Activated naive CD4-positive, alpha-beta T cell (primary cell): ENCODE measurements at places on chromosomes 1 and 21.

- DNase-seq = no peak
Observed at GRCh38 chr1:230518511-230518910, 92.4 kb upstream of the PGBD5 start.

DNA sequence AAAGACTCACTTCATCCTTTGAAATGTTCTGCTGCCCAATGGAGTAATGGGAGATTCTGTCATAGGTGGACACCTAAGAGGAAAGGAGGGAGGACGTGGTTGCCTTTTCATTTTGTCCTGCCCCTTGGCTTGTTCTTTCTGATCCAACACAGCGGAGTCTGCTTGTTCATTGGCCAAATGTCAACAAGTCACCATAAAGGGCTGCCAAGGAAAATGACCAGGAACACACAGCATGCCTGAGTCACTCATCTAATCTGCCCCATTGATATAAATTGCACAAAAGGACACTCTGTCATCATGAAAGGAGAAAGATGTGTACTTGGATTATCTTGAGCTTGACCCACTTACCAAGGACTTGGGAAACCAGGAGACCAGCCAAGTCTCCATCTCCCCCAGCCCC lies 422.9 kb downstream of the SETD4 start:
- DNase-seq = no peak

DNA sequence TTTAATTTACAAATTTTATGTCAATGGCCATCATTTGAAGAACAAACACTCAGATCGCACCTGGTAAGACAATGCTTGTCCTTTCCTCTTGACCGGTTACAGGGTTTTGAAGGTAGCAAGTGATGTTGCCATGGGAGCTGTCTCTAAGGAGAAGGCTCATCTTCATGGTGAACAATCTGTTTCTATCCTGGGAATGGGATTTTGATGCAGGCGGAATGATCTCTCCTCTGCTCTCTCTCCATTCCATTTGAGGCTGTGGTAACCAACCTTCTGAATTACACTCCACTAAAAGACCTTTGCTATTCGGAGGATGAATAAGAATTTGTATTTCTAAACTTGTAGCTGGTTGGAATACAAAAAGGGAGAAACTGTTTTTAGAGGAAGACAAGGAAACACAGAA lies 57.9 kb upstream of the SLC5A9 start:
- DNase-seq = no peak

- no peak for DNase-seq
Observed at GRCh38 chr1:43137445-43138052, 34.5 kb downstream of the EBNA1BP2 start.

DNA sequence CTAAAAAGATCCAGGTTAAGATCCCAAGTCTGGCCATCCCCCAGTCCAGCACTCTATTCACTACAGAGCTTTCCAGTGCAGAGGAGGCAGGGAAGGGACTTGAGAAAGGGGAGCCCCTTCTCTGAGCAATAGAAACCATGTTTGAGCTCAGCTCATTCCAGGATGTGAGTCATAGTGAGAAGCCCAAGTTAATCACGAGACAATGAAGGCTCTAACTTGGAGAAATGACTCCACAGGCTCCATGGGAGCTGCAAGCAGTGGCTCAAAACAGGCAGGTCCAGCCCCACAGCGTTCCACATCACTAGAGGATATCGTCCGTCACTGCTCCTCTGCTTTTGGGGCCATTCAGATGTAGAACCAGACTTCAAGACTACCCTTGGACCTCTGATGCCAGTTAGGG lies 59.1 kb downstream of the CAMK2N1 start:
- DNase-seq = no peak

DNA sequence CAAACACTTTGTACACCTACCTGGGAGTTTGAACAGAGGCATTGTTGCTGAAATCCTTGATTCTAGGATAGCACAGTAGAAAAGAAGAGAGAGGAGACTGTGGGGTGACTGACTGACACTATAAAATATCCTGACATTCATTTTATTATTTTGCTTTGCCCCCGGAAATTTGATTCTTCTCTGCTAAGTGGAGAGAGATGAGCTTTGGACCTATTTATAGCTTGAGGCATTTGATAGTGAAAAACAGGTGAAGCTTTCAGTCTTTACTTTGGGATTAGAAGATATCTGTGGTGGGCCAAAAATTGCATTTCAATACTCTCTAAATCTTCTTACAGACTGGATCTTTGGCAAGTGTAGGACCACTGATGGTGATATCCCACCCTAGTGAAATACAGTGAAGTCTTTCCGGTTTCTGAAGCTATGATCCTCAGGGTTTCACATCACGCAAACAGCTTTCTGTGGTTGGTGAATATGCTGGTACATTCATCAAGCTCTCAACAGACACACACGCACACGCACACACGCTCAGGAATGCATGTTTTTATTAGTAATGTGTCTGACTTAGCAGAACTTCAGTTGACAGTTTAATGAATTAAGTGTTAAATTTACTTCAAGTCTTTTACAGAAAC lies at the start of gene AMPD1:
Gene AMPD1 (minus strand): TSS at position 117 of the 629 bp plus-strand sequence. CDS start 75 bp downstream, at position 42.
- DNase-seq = no peak

GRCh38 chr21:17786851-17787181 lies 32.3 kb downstream of the C21orf91 start:
- no peak for DNase-seq

GRCh38 chr1:7810395-7810794 lies 26.3 kb downstream of the PER3 start:
- no peak for DNase-seq

- no peak for DNase-seq
Observed at GRCh38 chr1:92944901-92945747, 16.1 kb downstream of the DIPK1A start.
